ENCODE measurements at places on chromosomes 1 and 21. TPM values are rescaled to one million over a fixed set of nuclear protein-coding genes. Genes with fewer than 3 reads are reported as not detected.

The S100A8 gene
- total RNA-seq = 0.29 TPM

The LCE6A gene
- total RNA-seq = not detected

The C1orf210 gene
- total RNA-seq = 17.8 TPM

The LORICRIN gene
- not detected for total RNA-seq

The WDR64 gene
- total RNA-seq = not detected

The FAM167B gene
- 1.3 TPM for total RNA-seq

The PTPN14 gene
- total RNA-seq = 12.6 TPM

The TFF2 gene
- total RNA-seq = 22.9 TPM

The ZMYND12 gene
- not detected for total RNA-seq

The SLC66A1 gene
- total RNA-seq = 28.9 TPM

The ZNF683 gene
- total RNA-seq = not detected

The FAM3B gene
- total RNA-seq = not detected

The GPR3 gene
- total RNA-seq = 4.7 TPM

The CACHD1 gene
- total RNA-seq = 6.6 TPM

The BARHL2 gene
- not detected for total RNA-seq

The NGF gene
- total RNA-seq = 0.86 TPM

The GIPC2 gene
- total RNA-seq = not detected

The TRAF5 gene
- 5.1 TPM for total RNA-seq

The SH2D1B gene
- 0.04 TPM for total RNA-seq

The MYOM3 gene
- 0.12 TPM for total RNA-seq

The IQGAP3 gene
- total RNA-seq = 54.3 TPM

The SLAMF1 gene
- not detected for total RNA-seq

The AMY1B gene
- not detected for total RNA-seq

The IL12RB2 gene
- total RNA-seq = 0.81 TPM

The CD1E gene
- total RNA-seq = not detected

The FCAMR gene
- not detected for total RNA-seq

The CELA2A gene
- total RNA-seq = not detected

The ATP1A2 gene
- not detected for total RNA-seq

The MYOG gene
- total RNA-seq = not detected

The PKN2 gene
- 36.1 TPM for total RNA-seq

The ZNF648 gene
- total RNA-seq = not detected

The SZRD1 gene
- total RNA-seq = 119 TPM

The ANKRD34A gene
- total RNA-seq = 0.29 TPM

The IL23R gene
- total RNA-seq = not detected

The NKAIN1 gene
- 0.18 TPM for total RNA-seq

The RHCE gene
- 1.1 TPM for total RNA-seq

The TDRKH gene
- total RNA-seq = 15.6 TPM

The GJA9 gene
- not detected for total RNA-seq

The RC3H1 gene
- total RNA-seq = 7.5 TPM

All from PC-3 (cell line).